A549 treated with AZD2906 at 1 μM for 4 hours (cell line): ENCODE measurements at places on chromosomes 4 and X. TPM values are rescaled to one million over a fixed set of nuclear protein-coding genes. Genes with fewer than 3 reads are reported as not detected.

The KDR gene
- 0.07 to 0.14 TPM (median 0.10 TPM) in 5 replicates for total RNA-seq

The MAGEA12 gene
- total RNA-seq: 0.06 to 0.29 TPM (median 0.15 TPM) in 5 replicates

The BST1 gene
- 14.2 to 19.0 TPM (median 15.5 TPM) in 5 replicates for total RNA-seq

The L1CAM gene
- total RNA-seq: 18.4 to 20.7 TPM (median 20.2 TPM) in 5 replicates

The AFP gene
- total RNA-seq: 1.6 to 5.0 TPM (median 2.0 TPM) in 5 replicates

The CCSER1 gene
- not detected in 5 replicates for total RNA-seq

The XAGE2 gene
- total RNA-seq: not detected in 5 replicates

The TMEM271 gene
- total RNA-seq: not detected in 5 replicates

The CTSO gene
- total RNA-seq: 0.90 to 0.99 TPM (median 0.95 TPM) in 5 replicates

The FMR1NB gene
- total RNA-seq: not detected in 5 replicates

The CLGN gene
- total RNA-seq: 4.5 to 6.3 TPM (median 5.0 TPM) in 5 replicates

The CXCL8 gene
- total RNA-seq: 4.3 to 8.8 TPM (median 6.0 TPM) in 5 replicates

The FDCSP gene
- total RNA-seq: not detected in 5 replicates

The HOPX gene
- not detected in 5 replicates for total RNA-seq

The NKX3-2 gene
- total RNA-seq: 0.03 to 0.17 TPM (median 0.10 TPM) in 5 replicates

The TAF9B gene
- 11.3 to 12.5 TPM (median 12.2 TPM) in 5 replicates for total RNA-seq

The CXXC4 gene
- 0.02 to 0.05 TPM (median 0.03 TPM) in 5 replicates for total RNA-seq

The ADH7 gene
- total RNA-seq: not detected in 5 replicates

The SHROOM3 gene
- total RNA-seq: 12.1 to 16.1 TPM (median 15.0 TPM) in 5 replicates

The PPP4R3C gene
- total RNA-seq: not detected in 5 replicates

The MAGEC2 gene
- total RNA-seq: not detected in 5 replicates

The TCEAL5 gene
- not detected in 5 replicates for total RNA-seq

The STBD1 gene
- 10.8 to 13.4 TPM (median 12.3 TPM) in 5 replicates for total RNA-seq

The PROM1 gene
- 0.33 to 0.61 TPM (median 0.54 TPM) in 5 replicates for total RNA-seq

The VCX gene
- 0.10 TPM in 1 of 5 replicates, not detected in the others for total RNA-seq

The FHIP1A gene
- 0.08 to 0.27 TPM (median 0.14 TPM) in 5 replicates for total RNA-seq

The USP51 gene
- total RNA-seq: 0.35 to 0.66 TPM (median 0.37 TPM) in 5 replicates

The PHKA1 gene
- 25.5 to 32.0 TPM (median 28.9 TPM) in 5 replicates for total RNA-seq
